Activated naive CD4-positive, alpha-beta T cell treated with Interleukin-2 at 50 U/mL for 16 hours (primary cell): ENCODE measurements at places on chromosomes 2 and 18.
A peak's percentile ranks its signal among the peaks of the same experiment; 100 is the strongest.

GRCh38 chr2:37323176-37323780 lies 1.4 kb downstream of the PRKD3 start:
- DNase-seq, result no peak

DNA sequence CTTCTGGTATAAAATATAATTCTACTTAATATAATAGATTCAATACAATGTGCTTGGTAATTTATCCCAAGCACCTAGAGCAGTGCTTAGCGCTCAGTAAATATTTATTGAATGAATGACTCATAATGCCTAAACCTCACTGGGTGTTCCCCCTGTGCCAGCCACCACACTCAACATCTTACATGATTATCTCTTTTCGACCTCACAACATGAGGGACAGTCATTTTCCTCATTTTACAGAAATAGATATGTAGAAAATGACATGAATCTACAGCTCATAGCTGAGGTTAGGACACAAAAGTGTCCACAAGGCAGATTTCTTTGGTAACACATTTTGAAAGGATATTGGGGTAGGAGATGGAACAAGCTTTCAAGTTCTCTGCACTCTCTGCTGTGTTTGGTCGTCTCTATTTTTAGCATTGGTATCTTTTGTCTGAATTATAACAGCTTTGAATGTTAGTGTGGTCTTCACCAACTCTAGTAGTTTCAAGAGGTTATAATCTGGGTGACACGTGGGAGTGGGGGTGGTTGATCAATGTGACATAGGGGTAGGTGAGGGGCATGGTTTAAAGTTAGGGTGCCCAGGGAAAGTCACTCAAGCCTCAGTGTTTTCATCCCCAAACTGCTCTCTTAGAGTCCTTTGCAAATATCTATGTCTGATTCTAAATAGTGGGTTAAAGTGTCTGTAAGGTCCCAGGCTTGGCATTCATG lies 9.8 kb downstream of the MYOM1 start:
- DNase-seq, result no peak

- no peak for DNase-seq
These were observed 656.9 kb downstream of the EPHA4 start for GRCh38 chr2:220915092-220915623.

DNA sequence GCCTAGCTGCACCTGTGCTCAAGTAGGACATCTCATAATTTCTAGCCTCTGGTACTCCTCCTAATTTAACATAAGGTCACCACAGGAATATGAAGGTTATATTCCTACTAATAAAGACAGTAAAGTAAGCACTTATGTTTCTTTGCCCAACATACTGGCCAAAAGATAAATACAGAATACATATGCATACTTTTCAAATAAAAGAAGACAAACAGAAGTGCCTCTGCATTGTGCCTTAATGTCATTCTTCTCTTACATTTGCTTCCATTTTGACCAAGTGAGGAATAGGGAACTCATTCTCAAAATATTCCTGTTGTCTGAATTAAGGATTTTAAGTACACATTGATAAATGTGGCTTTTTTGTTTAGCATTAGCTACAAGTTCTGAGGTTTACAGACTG lies 5.6 kb downstream of the BCL11A start:
- DNase-seq, result no peak

DNA sequence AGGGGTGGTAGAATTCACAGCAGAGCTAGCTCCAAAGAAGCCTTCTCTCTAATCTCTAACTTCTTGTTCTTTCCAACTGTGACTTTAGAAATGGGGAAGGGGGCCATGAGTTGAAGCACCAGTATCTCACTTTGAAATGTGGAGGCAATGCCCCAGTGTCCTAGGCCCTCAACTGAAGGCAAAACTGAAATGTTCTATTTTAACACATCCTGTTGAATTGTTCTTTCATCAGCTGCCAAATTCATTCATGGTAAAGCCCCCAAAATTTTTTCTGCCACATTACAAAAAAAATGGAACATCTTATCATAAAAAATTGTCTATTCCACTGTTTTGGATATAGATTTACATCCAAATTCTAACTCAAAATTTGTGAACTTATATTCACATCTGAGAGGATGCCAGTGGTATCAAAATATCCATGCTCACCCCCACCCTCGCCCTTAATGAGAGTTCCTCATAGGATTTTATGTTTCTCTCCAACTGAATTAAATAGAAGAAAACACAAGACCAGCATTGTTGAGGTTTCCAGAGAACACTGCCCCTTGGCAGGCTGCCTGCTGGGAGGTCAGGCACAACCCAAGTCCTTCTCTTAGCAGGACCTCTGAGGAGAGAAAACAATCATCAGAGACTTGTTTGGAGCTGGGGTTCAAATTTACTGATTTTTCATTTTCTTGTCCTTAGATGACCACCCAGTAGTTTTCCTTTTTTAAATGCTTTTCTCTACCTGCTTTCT lies 147.4 kb upstream of the PGAP1 start:
- DNase-seq, result no peak

- no peak for DNase-seq
These were observed 31.4 kb downstream of the FECH start for GRCh38 chr18:57555134-57555533.

GRCh38 chr2:203790134-203790852 lies 77.3 kb upstream of the CTLA4 start:
- no peak for DNase-seq

DNA sequence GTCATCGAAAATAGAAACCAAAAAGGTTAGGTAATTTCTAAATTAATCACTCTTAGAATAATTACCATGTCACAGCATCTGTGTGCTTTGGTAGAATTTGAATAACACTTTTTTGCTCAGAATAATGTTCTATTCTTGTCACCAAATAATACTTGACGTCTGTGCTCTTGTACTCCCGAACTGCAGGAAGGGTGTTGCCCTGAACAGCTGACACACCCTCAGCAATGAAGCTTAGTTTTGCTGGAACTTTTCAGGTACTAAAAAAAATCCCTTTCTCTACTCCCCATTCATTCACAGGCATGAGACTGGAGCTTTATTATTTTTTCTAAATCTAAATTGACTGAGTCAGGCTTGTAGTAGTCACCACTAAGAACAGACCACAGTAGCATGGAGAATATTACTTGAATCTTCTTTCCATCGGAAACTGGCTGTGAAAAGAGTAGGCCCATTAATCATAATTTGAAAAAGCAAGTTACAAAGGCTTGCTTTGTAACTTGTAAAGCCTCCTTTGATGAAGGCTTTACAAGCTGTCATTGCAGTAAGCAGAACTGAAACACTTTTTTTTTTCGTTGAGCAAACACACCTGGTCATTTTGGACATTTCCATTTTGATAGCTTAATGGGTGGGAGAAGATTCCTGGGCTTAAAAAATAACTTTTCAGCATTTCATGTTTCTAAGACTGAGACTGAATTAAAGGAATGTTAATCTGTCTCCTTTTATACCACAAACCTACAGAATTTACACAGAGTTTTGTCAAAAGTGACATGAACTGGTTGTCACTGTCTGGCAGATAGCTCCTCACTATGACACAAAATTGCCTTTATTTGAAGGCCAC lies 70.3 kb upstream of the PELI1 start:
- DNase-seq, result peak; percentile 48

GRCh38 chr2:194382221-194382620 lies 1274.8 kb upstream of the SLC39A10 start:
- no peak for DNase-seq

GRCh38 chr2:218029366-218030360 lies 26.9 kb upstream of the TNS1 start:
- DNase-seq, result no peak

GRCh38 chr2:69192176-69192945 lies 179.4 kb downstream of the ANTXR1 start:
- DNase-seq, result no peak

- DNase-seq, result no peak
These were observed 68.5 kb upstream of the PID1 start for GRCh38 chr2:229339618-229340017.

DNA sequence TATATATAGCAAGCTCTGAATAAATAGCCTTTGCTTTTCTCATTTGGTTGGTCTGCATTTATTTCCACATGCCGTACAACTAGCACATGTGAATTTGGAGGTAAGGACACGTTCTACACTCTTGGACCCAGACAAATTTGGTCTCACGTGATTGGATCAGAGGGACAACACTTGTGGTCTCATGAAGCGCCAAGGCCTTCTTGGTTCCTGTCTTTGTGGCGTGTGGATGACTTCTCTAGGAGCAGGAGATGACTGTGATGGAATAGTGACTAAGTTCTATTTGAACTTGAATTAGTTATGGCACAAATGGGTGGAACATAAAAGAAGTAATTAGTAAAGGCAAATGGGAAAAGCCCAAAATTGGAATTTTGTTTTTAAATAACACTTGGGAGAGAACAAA lies 206.9 kb downstream of the BCL2 start:
- DNase-seq, result no peak

DNA sequence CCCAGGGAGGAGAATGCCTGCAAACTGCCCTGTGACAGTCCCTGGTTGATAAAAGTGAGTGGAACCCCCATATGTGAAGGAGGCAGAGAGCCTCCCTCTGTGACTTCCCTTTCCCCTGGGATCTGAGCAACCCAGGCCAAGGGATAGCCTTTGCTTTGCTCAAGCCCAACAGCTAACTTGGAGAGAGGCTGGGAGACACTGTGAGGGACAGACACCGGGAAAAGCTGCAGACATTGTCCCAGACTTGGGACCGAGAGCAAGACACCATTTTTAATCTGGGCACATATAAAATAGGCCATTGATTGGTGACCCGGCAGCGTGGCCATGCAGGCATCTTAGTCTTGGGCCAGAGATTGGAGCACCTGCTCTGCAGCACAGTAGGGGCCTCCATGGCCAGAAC lies 96.1 kb upstream of the SALL3 start:
- no peak for DNase-seq

- DNase-seq, result no peak
These were observed 55.1 kb downstream of the COL4A3 start for GRCh38 chr2:227219312-227220105.

- DNase-seq, result no peak
These were observed 38.7 kb downstream of the PDIA6 start for GRCh38 chr2:10773821-10774341.

DNA sequence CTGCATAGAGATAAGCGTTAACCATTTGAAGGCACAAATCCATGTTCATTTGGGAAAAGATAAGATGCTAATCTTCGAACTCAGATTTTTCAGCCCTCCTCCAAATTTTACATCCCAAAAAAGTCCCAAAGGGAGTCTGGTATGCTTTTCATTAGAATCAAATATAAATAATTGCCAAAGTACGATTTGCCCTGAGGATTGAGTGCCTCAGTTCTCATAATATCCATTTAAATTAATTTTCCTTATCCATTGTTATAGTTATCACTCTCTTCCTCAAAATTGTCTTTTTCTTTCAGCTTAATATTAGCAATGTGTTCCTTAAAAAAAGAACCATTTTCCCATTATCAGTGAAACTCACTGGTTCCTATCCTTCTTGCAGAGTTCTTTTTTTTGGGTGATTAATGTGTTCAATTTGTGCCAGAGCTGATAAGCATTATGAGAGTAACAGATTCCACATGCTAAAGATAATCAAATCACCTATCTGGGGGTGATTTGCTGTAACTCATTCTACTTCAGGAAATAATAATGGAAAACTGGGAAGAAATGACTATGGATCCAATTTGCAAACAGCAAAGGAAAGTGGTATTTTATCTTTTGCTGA lies 686 bp downstream of the HNMT start:
- no peak for DNase-seq

DNA sequence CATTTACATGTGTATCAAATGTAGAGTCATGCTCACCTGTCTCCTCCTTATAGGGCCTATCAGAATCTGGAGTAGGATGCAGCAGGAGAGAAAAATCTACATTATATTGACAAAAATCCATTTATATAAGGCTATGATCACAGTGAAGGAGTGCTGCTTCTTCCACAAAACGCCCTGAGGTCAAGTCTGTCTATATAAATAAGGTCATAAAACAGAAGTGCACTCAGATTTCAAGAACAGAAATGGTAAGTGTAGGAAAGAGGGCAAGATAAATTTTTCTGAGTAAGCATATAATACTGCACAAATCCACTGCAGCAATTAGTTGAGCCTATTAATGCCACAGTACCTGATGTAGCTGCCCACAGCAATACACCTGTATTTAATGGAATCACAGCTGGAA lies 51.8 kb downstream of the COL5A2 start:
- DNase-seq, result no peak

DNA sequence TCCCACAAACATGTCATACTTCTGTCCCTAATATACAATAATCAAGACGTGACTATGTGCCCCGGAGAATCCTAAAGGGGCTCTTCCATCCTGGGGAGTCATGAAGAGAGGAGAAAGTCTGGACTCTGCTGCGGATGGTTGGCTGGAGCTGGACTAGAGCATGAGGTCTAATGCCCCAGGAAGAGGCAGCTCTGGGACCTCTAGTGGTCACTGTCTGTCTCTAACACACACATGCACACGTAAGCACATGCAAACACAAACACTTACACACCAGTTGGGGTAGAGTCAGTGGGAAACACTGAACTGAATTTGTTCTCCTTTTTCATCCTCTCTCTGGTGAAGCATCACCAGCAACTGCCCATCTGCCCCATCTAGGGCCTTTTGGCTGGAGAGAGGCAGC lies 271.6 kb downstream of the TDRD15 start:
- DNase-seq, result no peak

DNA sequence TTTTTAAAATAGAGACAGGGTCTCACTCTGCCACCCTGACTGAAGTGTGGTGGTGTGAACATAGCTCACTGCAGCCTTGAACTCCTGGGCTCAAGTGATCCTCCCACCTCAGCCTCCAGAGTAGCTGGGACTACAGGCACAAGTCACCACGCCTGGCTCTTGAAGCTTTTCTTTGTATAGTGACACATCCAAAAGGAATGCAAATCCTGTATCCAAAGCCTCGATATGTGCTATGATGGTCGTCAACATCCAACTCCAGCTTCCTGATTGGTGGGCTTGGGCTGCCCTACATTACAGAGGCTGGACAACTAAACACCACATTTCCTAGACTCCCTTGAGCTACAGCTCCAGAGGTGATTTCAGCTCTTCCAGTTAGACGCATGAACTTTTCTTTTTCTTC lies 101.7 kb upstream of the PGAP1 start:
- DNase-seq, result no peak

DNA sequence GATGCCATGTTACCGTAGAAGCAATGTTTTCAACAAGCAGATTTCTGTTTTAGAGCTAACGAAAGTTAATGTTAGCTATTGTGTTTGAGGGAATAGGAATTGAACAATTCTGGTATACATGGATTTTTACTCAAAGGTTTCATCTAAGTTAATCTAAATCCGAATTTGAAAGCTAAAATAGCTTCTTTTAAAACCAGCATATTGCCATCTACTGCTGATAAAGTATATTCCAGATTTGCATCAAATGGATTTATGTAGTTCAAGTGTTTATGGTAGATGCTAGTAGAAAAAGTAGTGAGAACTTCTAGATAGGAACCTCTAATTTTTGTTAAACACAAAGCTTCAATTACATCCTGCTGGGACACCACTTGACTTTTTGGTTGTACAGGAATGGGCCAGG lies 1569.5 kb upstream of the NXPH2 start:
- no peak for DNase-seq

GRCh38 chr2:134170294-134170693 lies 83.6 kb upstream of the MGAT5 start:
- DNase-seq, result no peak

DNA sequence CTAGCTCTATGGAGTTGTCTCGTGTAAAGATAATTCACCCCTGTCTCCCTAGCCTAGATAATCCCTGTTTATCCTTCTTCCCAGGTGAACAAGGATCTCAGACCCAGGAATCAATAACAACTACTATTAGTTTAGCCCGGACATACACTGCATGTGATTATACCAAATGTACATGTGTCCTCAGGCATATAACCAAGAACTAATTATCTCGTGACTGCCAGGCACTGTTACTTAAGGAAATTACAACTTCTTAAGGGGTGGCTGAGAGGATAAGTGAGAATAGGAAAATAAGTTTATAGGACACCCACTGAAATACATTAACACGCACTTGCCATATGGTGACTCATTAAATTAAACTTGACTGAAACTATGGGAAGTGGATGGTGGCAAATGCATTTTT lies 126.6 kb downstream of the CNTNAP5 start:
- DNase-seq, result no peak
